Activated B cell treated with CpG ODN at 0.5 μM for 24 hours (primary cell): ENCODE measurements at places on chromosomes 3 and 15.

- no peak for DNase-seq
Measured at GRCh38 chr3:26713091-26713490, 90.5 kb downstream of the LRRC3B start.

GRCh38 chr3:41031401-41031800 is 167.9 kb upstream of the CTNNB1 start:
- no peak for DNase-seq

DNA sequence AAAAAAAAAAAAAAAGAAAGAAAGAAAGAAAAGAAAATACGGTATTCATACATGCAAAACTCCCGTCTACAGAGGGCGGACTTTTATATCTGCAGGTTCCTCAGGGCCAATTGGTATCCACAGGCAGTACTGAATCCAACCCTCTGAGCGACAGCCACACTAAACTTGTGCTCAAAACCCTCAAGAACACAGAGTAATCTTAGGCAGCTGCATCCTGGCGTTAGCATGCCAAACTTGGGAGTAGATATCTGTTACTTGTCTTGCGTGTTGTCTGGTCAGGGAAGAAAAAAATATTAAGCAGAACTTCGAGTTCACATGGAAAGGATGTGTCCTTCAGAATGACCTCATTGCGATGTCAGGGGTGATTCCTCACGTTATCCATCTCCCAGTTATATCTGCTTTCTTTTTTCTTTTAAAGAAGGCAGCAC is 12.8 kb downstream of the SNAP23 start:
- no peak for DNase-seq

DNA sequence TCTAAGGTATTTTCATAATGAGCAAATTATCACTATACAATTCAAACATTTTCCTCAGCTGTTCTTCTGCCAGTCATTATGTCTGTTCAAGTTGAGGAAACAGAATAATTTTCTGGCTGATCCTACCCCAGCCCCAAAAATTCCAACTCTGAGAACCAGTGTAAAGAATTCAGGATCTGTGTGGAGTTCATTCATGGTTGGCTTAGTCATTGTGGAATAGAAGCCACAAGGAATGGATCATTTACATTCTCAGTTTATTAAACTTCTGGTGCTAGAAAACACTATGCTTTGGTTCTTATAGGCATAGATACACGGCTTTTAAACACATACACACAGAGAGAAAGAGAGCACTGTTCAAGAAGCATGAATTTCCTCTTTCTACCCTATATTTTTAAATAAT is 134.6 kb downstream of the CMSS1 start:
- no peak for DNase-seq

DNA sequence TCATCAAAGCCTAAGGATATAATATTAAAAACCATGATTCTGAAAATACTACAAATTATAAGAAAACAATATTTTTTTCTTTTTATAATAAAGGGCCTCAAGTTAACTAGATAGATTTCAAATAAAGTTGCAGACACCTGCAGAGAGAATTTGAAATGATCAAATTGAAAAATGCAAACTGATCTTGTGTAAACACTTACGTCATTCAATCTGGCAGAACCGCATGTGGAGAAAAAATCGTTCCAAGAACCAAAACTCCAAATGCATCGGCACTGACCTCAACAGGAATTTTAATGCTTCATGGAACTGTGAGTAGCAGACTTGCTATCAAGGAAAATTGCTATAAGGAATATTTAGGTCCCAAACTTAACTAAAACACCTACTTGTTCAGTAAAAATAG is 17.2 kb downstream of the CPA3 start:
- no peak for DNase-seq

- DNase-seq = no peak
Measured at GRCh38 chr3:33041909-33042308, 55.0 kb downstream of the GLB1 start.
